Omental fat pad (tissue), 4 donors: ENCODE measurements at places on chromosomes 1 and 21. TPM values are rescaled to one million over a fixed set of nuclear protein-coding genes. Genes with fewer than 3 reads are reported as not detected.

BTBD19 gene
- 7.5 TPM for total RNA-seq

DNA sequence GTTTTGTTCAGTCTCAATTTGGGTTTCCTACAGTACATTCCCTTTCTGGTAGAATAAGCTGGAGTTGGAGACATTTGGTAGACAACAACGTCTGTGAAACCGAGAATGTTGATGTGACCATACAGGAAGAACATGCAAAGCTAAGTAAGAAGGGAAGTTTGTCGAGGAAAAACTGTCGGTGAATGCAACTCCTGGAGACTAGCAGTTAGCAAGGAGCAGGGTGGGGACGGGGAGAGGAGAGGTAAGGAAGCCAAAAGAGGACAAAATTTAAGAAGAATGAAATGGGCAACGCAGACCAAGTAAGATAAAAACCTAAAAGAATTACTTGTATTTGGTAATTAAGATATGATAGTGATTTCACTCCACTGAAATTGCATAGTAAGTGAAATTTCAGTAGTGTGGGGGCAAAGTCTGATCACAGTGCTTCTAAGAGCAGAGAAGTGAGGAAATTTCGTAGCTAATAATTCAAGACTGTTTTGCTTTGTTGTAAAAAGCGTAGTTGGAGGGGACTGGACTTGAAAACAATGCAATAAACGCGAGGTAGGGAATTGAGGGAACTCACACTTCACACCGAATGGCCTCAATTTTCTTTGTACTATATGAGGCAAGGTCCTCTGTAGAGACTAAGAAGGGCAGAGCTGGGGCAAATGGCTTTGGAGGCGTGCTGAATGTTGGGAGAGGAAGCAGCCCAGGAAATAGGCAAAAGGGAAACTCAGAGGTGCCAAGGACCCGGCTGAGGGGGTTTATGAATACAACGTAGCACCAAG is 787 bp upstream of the GIPC2 start:
- DNase-seq, result no peak

LAMC2 gene
- 2.6 TPM for total RNA-seq

DNA sequence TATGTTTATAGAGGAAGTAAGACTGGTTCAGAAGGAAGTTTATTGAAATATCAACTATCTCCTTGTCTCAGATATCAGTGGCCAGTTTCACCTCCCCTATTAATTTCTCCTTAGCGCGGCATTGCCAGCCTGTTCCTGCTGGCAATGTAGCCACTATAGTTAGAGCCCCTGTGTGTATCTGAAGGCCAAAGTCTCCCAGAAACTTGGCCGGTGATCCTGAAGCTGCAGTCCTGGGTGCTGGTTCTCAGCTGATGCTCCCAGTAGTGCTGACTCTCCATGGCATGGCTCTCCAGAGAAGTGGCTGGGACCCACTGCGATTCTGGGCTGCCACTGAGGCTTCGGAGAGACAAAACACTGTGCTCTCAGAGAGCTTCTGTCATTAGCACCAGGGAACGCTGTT is 59.9 kb downstream of the TNN start:
- no peak for DNase-seq

DNA sequence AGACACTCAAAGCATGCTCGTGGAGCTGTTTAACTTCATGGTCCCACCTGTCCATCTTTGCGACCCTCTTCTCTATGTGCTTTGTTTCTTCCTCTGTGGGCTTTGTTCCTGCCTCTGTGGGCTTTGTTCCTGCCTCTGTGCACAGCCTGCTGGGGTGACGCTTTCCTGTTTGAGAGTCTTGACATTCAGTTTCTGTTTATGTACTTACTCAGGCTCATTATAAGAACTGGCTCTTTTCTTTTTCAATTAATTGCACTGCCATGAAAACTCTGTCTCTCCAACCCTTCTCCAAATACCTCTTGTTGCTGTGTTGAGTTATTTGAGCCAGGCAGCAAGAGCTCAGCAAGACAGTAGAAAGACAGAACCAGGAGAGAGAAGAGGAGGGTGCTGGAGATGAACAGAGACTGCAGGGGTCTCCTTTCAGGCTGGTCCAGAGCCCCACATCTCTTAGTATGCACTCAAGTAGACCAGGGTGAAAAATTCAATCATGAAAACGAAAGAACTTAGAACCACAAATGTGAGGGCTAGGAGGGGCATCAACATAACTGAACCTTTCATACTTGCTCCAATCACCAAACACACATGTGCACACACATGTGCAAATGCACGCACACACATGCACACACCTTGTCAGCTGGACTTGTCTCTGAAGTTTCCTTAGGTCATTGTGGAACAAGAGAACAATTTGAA is 88.3 kb upstream of the SGIP1 start:
- no peak for DNase-seq

DNA sequence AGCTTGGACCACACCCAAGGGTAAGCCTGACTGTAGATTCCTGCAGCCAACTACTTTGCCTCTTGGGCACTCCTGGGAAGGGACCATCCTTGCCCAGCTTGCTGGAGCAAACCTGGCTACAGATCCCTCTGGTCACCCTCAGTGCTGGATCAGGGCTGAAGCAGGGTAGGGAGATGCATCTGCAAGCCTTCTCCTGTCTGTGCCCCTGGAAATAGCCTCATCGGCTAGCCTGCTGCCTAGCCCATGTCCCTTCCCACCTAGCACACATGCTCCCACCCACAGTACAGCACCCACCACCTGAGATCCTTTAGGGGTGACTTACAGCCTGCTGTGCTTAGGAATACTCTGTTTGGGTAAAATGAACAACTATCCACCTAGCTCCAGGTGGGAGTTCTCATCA is 177.3 kb upstream of the HMGB4 start:
- no peak for DNase-seq

DNA sequence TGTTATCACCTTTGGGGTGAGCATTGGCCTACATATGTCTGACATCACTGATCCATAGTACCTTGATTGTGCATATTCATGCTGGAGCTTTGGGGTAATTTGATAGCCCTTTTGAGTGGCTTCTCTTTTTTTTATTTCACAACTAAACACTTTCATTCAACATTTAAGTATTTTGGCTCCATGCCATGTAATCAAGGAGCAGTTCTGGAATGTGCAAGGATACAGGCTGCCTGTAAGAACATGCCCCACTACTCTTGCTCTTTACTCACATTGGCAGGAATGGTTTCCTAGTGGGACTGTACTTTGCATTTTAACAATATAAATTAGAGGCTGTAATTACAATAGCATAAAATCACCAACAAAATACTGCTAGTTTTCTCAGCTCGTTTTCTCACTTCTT is 300.7 kb upstream of the SPAG17 start:
- DNase-seq, result no peak

DNA sequence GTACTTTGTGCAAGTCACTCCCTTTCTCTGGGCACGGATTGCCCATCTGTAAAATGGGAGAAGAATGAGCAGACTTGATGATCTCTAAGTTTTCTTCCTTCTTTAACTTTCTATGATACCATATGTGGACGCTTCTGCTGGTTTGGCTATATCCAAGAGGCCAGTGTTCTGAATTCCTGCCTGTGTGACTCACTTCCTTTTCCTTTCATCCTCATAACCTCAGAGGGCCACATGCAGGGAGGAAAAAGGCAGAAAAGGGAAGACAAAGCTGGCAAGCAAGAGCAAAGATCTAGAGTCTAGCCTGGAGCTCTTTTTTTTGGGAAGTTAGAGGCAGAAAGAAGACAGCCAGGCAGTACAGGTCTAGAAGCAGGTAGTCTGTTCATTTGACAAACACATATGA is 151.2 kb downstream of the OMA1 start:
- DNase-seq, result no peak
